Sigmoid colon (tissue), 7 donors: ENCODE measurements at places on chromosomes 12 and 14. TPM values are rescaled to one million over a fixed set of nuclear protein-coding genes. Genes with fewer than 3 reads are reported as not detected.

The AQP5 gene
- not detected for total RNA-seq

The MIPOL1 gene
- 21.6 TPM for total RNA-seq

The TMED10 gene
- total RNA-seq = 163 TPM

The BMAL2 gene
- 3.6 TPM for total RNA-seq

DNA sequence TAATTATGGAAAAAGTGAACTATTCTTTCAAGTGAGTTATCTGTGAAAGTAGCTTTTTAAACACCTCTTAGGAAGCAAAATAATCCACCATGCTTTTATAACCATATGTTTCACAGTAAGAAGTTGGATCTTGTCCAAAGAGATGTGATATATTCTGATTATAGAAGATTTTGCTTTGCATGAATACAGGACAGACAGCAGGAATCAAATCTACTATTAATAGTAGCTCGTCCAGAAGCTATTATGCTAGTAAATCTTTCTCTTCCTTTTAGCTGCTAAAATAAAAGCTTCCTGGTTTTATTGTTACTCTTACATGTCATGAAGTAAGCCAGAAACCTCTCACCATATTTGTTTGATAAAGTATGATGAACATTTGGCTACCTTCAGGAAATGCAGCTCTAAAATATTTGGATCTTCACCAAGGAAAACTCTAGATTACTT lies 257.0 kb downstream of the IPO8 start:
- no peak overlapping the region for H3K4me3 ChIP-seq
- DNase-seq = no peak
- no peak overlapping the region for H3K27ac ChIP-seq
- no peaks in the 10 kb centered on the region for H3K36me3 ChIP-seq
- H3K4me1 ChIP-seq = no peaks in the 10 kb centered on the region

DNA sequence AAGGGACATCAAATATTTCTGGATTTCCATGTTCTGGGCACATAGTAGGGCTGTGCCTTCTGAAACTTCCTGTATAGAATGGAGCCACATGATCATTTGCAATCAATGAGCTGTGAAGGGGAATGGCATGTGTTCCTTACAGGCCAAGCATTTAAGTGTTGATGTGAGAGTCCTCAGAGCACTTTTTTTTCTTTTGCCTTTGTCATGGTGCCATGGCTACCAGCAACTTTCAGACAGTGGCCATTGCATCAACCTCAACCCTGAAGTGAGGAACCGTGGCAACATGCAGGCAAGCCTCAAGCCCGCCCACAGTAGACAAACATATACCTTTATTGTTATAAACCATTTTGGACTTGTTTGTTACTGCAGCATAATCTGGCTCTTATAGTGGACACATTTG lies 948.1 kb downstream of the NRXN3 start:
- H3K36me3 ChIP-seq = no peaks in the 10 kb centered on the region
- H3K4me3 ChIP-seq = no peak overlapping the region
- no peak for DNase-seq
- H3K4me1 ChIP-seq = peaks cover 12% of the 10 kb centered on the region
- H3K27me3 ChIP-seq = no peaks in the 10 kb centered on the region

GRCh38 chr14:64623554-64624165 lies 73.9 kb downstream of the PPP1R36 start:
- H3K27me3 ChIP-seq = no peaks in the 10 kb centered on the region
- H3K36me3 ChIP-seq = no peaks in the 10 kb centered on the region
- H3K27ac ChIP-seq = no peak overlapping the region
- DNase-seq = no peak
- H3K4me3 ChIP-seq = no peak overlapping the region

- no peak overlapping the region for H3K27ac ChIP-seq
- no peak for DNase-seq
- H3K36me3 ChIP-seq = no peaks in the 10 kb centered on the region
- no peaks in the 10 kb centered on the region for H3K4me1 ChIP-seq
These were observed 16.5 kb downstream of the GMFB start for GRCh38 chr14:54472315-54472714.
